ENCODE measurements at places on chromosomes 4 and X. TPM values are rescaled to one million over a fixed set of nuclear protein-coding genes. Genes with fewer than 3 reads are reported as not detected.
A peak's percentile ranks its signal among the peaks of the same experiment; 100 is the strongest.

DNA sequence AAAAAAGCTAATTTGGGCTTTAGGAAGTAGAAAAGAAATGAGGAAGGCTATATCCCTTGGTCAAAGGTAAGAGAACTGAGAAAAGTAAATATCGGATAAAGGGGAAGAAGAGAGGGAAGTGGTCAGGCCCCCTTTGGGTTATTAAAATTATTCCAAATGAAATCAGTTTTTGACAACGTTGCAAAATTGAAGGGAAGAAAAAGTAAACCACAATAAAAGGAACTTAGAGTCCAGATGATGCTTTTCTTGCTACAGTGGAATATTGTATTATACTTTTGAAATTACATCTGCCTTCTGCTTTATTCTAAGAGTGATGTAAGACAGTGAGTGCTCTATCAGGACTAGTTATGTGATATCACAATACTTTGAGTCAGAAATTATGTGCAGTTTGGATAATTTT lies 59.4 kb upstream of the RBPJ start:
- no peak for DNase-seq

- no peak for DNase-seq
These were observed 9.9 kb downstream of the ZNF157 start for GRCh38 chrX:47380268-47380667.

The ASB5 gene
- total RNA-seq, result not detected

- no peak for DNase-seq
These were observed 11.7 kb downstream of the AFP start for GRCh38 chr4:73447671-73448070.

The FAM241A gene
- total RNA-seq, result 6.8 TPM

- no peak for DNase-seq
These were observed 2023.0 kb upstream of the AGA start for GRCh38 chr4:179465131-179465797.

DNA sequence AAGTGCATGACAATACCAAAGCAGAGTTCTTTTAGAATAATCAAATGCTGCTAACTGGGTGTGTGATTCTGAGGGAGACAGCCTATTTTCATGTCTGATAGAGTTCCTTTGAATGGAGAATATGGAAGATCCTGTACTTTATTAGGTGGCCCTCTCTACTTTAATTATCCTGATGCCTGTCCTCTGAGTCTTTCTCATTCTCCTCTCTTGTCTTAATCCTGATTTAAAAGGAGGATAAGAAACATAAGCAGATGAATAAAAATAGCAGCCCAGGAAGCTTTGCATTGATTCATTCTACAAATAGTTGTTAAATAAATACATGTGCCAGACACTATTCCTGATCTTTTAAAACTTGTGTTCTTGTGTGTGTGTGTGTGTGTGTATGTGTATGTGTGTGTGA lies 387.3 kb downstream of the SPRY1 start:
- no peak for DNase-seq

The PPEF2 gene
- not detected for total RNA-seq

The RIBC1 gene
- total RNA-seq, result not detected

GRCh38 chr4:150782311-150782710 lies 200.4 kb downstream of the MAB21L2 start:
- DNase-seq, result no peak

- DNase-seq, result no peak
These were observed 6.5 kb downstream of the DOK7 start for GRCh38 chr4:3469386-3470243.

DNA sequence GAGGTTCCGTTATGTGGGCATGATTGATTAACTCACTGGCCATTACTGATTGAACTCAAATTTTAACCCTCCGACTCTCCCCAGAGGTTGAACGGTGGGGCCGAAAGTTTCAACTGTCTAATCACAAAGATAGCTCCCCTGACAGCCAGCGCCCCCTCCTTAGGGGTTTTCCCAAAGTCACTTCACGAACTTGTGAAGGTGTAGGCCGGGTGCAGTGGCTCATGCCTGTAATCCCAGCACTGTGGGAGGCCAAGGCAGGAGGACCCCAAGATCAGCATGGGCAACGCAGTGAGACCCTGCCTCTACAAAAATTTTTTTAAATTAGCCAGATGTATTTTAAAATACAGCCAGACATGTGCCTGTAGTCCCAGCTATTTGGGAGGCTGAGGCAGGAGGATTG lies 39.8 kb upstream of the RBM47 start:
- DNase-seq, result no peak

- no peak for DNase-seq
These were observed 364.8 kb downstream of the PDGFC start for GRCh38 chr4:156606554-156607477.

DNA sequence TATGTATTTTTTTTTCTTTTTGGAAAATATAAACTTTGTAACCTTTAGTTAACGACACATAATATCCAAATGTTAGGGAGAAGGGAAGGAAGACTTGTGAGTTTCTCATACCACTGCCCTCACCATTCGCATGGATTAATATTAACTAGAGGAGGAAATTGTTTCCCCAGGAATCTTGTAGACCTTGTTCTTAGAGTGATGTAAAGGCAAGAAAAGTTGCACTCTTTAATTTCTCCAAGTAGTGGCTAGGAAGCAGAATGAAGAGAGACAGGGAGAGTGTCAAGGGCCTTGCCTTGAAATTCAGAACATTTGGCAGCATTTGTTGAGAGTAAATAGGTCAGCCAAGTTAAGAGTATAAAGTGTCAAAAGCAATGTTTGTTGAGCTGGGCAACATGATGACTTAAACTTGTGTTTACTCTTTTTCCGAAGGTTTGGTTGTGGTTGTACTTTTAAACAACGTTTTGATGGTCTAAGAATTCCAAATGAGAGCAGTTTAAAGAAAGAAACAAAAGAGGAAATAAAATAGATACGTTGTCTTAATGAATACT lies 105.7 kb downstream of the TENM3 start:
- no peak for DNase-seq

The APELA gene
- not detected for total RNA-seq

GRCh38 chr4:75235359-75235951 lies 278.7 kb downstream of the RCHY1 start:
- no peak for DNase-seq

GRCh38 chrX:115642895-115643530 lies 82.0 kb downstream of the PLS3 start:
- DNase-seq, result no peak

DNA sequence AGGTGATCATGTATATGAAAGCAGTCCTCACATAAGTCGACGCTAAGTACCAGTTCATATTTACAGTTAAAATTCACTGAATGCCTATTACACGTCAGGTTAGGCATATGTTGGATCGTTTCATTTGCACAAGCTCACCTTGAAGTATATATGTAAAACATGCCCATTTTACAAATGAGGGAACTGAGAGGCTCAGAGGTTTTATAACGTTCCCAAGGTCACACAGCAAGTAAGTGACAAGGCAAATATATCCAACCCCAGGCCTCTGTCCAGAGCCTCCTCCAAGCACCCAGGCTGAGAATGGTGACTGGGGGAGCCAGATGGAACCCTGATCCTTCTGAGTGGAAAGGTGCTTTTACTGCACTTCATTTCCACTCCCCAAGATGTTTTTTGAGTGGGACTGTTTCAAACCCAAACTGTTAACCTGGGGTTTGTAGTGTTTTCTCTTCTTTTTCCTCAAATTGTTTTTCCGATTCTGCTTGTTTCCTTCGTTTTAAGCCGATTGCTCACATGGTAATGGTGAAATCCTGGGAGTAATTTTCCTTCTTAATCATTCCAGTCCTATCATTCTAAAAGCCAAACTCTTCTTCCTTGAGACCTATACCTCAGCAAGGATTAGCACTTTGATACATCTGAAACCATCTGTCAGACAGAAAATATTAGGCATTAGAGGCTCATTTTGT lies 791 bp downstream of the SMIM20 start:
- DNase-seq, result no peak

The PPEF1 gene
- total RNA-seq, result not detected

DNA sequence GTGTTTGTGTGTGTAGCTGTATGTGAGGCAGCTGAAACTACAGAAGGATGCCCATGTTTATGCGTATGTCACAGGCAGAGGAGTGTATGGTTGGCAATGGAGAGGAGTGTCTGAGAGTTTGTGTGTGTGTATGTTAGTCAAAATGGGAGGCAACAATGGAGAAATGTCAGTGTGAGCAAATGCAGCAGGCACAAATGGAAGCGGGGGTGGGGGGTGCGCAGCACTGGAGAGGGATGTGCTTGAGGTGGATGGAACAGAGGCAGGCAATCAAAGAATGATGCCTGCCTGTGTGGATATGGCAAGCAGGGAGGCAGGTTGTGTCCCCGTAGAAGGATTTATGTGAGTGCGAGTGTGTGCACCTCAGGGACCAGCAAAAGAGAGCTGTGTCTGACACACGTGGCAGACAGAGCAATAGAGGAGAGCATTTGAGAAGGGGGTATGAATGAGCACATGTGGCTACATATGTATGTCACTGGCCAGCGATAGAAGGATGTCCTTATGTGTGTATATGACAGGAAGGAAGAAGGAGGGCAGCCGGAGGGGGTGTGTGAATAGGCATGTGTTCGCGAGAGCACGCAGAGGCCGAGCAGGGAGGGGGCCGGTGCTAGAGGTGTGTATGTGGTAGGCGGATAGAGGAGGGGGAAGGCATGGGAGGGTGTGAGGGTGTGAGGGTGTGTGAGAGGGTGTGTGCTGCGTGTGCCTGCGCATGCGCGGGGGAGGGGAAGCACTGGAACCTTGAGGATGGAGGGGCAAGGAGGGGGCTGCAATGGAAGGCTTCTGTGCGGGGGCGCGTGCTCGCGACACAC lies 1.1 kb downstream of the PJA1 start:
- peak; percentile 65 for DNase-seq

DNA sequence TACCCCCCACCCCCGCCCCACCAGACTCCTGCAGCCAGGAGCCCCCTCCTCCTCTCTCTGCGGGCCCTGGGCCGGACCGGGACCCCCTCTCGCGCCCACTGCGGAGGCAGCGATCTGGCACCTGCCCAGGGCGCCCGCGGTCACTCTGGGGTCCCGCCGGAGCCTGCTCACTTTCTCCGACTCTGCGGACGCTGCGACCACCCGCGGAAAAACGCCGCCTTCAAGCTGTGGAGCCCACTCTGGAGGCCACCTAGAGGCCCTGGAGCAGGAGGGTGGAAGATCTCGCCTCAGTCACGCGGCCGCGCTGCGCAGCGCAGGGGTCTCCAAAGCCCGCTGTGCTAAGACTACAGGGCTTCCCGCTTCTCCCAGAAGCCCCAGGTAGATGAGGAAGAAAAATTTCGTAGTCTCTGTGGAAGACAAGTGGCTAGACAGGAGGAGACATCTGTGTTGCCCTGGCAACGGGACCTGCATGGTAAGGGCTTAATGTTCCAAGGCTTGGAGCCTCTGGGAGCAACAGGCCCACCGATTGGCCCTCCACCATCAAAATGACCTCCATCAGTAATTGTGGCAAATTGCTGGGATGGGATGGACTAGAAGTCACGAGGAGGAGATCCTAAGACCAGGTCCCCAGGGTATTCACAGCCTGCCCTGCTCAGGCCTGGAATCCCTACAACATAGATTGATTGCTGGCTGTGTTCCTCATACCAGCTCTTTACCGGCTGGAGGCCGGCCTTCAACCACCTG lies at the start of gene PNMA6F:
Gene PNMA6F (minus strand): TSS at position 387 of the 744 bp plus-strand sequence. CDS start 1,093 bp downstream, outside the sequence.
- no peak for DNase-seq

DNA sequence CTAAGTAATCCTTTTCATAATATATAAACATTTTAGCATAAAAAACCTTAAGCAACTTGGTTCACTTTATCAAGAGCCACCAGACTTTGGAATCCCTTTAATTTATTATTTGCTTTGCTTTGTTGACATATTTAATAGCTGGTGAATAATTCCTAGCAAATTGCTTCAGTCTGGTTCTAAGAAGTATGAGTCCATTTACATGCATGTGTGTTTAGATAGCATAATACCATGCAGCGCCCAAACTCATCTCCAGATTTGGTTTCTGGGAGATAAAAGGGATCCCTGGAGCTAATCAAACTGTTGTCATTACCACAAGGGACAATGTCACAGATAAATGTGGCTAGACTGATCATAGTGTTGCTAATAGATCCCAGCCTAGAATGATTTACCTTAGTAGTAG lies 111.8 kb downstream of the TMEM144 start:
- DNase-seq, result no peak

The ZMAT1 gene
- 0.96 TPM for total RNA-seq

GRCh38 chr4:73919691-73920090 lies 50.5 kb downstream of the CXCL1 start:
- DNase-seq, result no peak

The ACE2 gene
- total RNA-seq, result 0.11 TPM

DNA sequence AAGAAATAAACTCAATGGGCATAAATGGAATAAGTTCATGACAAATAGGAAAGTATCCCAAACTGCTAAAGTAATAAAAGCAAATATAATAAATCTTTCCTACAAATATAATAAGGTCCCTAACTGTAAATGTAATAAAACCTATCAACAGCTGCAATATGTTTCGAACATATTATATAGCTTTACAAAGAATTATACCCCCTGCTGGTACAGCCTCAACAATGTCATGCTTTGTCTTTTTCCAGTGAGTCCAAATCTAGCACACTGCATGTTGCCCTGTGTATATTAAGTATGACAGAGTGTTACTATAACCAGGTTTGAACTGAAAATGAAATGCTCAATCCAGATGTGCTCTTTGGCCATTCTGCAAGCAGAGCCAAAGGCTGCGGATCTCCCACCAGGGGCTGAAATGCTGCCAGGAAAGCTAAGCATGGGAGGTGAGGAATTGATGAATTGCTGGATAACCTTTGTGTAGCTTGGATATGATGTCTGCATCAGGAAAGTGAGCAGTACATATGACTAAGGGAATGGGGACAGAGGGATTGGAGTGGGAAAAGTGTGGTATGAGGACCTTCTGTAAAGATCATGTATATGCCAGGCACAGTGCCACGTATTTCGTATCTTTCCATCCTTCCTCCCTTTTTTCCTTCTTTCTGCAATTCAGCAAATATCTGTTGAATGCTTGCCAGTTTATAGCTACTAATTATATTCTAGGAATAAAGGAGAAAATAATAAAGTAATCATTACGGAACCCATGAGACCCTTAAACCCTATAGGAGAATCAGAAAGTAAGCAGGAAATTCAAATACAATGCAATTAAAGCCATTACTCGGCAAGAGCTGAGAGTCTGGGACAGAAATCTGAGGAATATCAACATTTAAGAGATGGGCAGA lies 954.6 kb upstream of the LCORL start:
- no peak for DNase-seq

DNA sequence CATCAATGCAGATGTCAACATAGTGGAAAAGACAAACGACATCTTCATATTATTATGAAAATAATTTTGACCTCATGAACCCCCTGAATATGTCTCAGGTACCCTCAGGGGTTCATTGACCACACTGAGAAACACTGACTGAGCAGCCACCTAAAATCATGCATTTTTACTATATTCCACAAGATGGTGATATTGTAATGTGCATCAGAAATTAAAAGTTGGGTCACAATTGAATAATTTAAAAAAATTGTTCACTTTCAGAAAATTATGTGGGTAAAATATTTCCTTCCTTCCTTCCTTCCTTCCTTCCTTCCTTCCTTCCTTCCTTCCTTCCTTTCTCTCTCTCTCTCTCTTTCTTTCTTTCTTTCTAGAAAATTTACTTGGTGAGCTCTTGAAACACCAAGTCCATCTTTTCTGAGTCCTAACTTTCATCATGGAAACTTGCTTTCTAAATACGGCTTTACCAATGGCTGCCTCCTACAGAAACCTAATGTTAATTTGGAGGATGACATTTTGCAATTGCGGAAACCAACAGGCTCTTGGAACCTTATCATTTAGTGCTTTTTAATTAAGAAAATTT lies 103.6 kb downstream of the RTL3 start:
- no peak for DNase-seq

Data from ascending aorta (tissue), 2 donors.